WTC11 (cell line): ENCODE measurements at places on chromosomes 6 and 20. TPM values are rescaled to one million over a fixed set of nuclear protein-coding genes. Genes with fewer than 3 reads are reported as not detected.

DNA sequence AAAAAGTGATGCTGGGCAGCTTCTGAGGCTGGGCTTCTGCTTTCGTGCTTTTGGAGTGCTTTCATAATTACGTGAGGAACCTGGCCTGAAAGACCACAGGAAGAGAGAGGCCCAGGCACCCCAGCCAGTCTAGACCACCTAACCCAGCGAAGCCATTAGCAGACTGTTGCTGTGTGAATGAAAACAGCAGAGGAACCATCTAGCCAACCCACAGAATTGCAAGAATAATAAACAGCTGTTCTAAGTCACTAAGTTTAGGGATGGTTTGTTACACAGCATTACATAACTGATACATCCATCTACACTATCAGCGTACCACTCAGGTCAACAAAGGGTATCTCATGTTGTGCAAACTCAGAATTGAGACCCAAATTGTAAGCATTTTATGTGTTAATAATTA is 34.5 kb downstream of the FGD2 start:
- DNase-seq, result no peak

GRCh38 chr6:44268095-44268628 is 2.1 kb upstream of the TMEM151B start:
- DNase-seq, result peak; percentile 86

- DNase-seq, result no peak
Measured at GRCh38 chr6:49463612-49463967, 420 bp downstream of the CENPQ start.

The PDRG1 gene
- 16.0 to 17.6 TPM (median 17.2 TPM) in 3 replicates for total RNA-seq

DNA sequence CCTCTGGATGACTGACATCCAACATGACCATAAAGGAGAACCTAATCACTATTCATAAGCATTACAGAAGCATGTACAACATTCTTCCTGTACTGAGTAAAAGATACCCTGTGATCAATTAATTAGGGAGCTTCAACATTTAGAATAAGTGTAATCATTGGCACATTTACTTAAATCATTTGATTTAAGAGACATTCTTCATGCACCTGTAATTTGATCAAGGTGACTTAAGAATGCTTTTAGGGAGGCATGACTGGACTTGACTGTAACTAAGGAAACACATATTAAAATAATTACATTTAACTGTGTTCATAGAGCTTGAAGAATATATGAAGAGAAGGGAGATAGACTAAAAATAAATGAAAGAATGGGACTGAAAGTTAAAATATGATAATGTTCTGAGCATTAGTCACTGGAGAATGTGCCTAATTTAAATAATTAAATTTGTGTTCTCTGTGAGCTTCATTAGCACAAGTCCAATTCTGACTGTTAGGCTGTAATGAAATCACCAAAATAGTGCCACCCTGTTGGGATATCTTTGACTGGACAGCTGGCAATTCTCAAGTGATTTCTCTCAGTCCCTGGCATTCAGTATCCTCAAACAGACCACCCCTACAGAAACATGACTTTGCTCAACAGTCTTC is 295.5 kb upstream of the ADGRB3 start:
- DNase-seq, result no peak

GRCh38 chr20:57683287-57683686 is 26.5 kb downstream of the PMEPA1 start:
- no peak for DNase-seq

- no peak for DNase-seq
Measured at GRCh38 chr20:16781496-16781895, 33.3 kb downstream of the OTOR start.

The GNMT gene
- total RNA-seq, result 1.6 to 2.7 TPM (median 2.0 TPM) in 3 replicates

DNA sequence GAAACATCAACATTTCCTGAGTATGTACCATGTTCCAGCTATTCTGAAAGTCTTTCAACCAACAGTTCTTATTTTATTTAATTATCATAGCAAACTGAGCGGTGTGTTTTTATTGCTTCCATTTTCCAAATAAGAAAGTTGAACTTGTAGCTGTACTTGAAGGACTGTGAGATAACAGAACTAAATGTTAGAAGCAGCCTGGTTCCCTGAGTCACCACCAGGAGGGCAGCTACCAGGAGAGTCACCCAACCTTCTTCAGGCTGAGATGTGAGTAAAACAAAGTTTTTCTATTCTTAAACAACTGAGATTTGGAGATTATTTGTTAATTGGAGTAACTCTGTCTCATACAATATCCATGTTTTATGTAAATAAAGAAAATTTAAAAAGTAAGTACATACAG is 403.4 kb downstream of the PKHD1 start:
- DNase-seq, result no peak

DNA sequence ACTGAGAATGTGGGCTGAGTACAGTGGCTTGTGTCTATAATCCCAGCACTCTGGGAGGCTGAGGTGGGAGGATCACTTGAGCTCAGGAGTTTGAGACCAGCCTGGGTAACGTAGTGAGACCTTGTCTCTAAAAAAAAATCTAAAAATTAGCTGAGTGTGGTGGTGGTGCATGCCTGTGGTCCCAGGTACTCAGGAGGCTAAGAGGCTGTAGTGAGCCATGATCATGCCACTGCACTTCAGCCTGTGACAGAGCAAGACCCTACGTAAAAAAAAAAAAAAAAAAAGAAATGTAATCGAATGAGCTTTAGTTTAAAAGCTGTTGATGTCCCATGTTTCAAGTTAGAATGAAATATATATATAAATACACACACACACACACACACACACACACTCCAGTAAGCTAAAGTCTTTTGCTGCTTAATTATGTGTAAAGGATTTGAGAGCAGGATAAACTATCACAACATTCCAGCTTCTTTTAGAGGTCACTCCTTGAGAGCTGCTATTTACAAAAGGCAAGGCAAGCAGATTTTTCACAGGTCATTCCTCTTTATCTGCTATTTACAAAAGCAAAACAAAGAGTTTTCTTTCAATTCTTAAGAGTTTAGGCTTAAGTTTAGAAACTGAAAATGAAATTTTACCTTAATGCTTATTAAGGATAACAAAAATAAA is 4.7 kb upstream of the MICAL1 start:
- DNase-seq, result no peak

- no peak for DNase-seq
Measured at GRCh38 chr6:105804000-105804399, 282.1 kb upstream of the PRDM1 start.

GRCh38 chr6:126252154-126252553 is 87.8 kb upstream of the CENPW start:
- DNase-seq, result peak; percentile 31

GRCh38 chr6:160667639-160668481 is 3.8 kb upstream of the LPA start:
- DNase-seq, result peak; percentile 76

DNA sequence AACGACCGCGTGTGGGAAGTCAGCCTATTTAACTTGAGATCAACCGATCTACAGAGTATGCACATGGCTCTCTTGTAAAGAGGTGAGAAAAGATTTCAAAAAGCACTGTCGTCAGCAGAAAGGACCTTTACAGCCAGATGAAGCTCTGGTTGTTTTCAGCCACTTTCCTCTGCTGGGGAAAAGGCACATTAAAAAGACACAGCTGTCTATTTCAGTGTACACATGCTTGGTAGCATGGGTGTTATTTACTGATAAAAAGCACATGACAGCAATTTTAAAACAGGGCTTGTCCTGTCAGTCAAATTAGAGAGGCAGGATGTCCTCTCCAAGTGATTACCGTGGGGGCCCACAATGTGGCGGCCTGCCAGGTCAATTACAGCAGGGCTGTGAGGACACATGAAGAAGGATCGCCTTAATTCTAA is 188.9 kb downstream of the PRKN start:
- no peak for DNase-seq

The FBXO5 gene
- total RNA-seq, result 40.5 to 47.4 TPM (median 42.3 TPM) in 3 replicates

DNA sequence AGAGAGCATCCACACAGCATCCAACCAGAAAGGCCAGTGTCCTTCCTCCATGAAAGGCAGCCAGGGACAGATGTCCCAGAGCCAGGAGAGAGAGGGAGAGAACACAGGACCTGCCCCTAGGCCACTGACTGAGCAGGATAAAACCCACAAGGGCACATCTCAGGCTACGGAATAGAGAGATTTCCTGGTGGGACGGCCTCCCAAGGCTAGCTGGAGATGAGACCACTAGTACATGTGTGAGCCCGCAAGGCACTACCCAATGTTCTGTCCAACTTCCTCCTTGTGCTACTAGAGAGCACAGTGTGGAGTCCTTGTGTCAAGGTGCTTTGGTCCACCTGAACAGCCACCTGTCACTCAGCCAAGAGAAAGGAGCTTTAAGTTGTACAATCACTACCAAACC is 44.2 kb downstream of the PLCG1 start:
- no peak for DNase-seq

GRCh38 chr20:11229772-11230171 is 556.0 kb upstream of the JAG1 start:
- DNase-seq, result no peak

DNA sequence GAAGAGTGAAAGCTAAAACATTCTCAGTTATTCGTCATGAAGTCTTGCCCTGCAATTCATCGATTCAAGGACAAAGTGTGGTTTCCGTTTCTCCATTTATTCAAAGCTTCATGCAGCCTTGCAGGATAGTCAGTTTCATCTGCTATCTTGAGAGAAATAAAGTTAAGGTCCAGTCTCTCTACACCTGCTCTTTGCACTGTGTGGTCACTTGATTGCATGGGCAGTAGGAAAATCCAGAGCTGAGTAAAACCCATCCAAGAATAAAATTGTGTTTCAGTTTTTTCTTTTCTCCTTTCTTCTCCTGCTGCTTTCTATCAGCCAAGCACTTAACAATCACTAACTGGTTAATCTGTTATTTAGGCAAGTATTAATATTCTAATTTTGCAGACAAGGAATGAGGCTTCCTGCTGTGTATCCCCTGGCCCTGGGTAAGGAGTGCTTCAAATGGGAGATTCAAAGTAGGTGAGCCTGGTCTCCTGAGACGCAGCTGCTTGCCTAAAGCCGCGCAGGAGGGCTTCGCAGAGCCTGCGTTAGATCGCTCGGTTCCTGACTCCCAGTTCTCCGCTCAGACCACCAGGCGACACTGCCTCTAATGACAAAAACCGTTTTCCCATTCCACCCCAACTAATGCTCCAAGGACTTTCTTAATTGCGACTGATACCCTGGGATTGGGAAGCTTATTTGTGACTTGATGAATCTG is 808.3 kb downstream of the TFAP2A start:
- peak; percentile 58 for DNase-seq

DNA sequence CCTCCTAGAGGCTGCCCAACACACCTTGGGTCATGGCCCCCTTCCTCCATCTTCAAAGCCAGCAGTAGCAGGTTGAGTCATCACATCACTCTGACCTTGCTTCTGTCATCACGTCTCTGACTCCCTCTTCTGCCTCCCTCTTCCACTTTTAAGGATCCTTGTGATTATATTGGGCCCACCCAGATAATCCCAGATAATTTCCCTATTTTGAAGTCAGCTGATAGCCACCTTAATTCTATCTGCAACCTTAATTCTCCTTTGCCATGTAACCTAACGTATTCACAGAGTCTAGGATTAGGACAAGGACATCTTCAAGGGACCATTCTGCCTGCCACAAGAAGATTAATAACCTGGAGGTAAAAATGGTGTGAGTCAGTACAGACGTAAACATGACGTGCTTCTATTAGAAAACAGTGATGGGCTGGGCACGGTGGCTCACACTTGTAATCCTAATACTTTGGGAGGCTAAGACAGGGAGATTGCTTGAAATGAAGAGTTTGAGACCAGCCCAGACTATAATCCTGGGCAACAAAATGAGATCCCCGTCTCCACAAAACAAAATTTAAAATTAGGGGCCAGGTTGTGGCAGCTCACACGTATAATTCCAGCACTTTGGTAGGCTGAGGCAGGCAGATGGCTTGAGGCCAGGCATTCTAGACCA is 3.3 kb downstream of the ZSWIM3 start:
- no peak for DNase-seq

DNA sequence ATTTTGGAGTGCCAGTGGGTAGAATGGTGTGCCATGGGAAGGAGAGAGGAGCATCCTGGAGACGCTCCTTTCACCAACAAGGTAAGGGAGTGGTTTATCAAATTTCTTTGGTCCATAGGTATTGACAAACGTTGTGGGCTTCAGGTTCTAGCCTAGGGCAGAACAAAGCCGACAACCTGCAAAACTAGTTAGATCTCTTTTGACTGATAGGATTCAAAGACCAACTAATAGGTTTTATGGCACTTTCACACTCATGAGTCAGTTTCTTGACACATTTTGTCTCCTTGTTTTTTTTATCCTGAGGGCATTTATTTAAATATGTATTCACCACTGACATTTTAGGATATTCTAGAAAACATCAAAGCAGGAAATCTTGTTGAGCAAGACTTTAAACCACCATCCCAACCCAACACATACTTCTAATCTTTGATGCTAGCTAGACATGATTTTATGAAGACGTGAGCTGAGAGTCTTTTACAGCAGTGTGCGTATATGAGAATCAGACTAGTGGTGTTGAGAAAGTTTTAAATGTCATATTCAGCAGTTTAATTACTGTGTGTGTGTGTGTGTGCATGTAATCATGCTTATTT is 370.4 kb upstream of the HSF2 start:
- DNase-seq, result no peak

- no peak for DNase-seq
Measured at GRCh38 chr6:3266170-3266569, 7.4 kb downstream of the PSMG4 start.
